ENCODE measurements at places on chromosomes 4 and X.

DNA sequence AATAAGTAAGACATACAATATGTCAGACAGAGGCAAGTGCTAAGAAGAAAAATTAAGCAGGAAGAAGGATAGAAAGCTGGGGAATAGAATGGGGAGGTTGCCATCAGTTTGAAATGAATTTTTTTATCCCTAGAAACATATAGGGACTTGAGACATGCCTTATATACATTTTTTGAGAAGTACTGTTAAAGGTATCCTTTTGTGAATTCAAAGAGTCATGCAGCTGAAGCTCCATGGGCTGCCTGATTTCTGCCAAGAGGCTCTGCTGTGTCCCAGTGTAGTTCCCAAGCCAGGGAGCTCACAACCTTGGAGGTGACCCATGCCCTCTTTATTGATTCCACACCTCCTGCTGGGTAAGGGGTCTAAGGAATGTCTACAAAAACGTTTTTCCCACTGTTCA is 564.6 kb upstream of the DIPK2B start:
- DNase-seq: no peak

DNA sequence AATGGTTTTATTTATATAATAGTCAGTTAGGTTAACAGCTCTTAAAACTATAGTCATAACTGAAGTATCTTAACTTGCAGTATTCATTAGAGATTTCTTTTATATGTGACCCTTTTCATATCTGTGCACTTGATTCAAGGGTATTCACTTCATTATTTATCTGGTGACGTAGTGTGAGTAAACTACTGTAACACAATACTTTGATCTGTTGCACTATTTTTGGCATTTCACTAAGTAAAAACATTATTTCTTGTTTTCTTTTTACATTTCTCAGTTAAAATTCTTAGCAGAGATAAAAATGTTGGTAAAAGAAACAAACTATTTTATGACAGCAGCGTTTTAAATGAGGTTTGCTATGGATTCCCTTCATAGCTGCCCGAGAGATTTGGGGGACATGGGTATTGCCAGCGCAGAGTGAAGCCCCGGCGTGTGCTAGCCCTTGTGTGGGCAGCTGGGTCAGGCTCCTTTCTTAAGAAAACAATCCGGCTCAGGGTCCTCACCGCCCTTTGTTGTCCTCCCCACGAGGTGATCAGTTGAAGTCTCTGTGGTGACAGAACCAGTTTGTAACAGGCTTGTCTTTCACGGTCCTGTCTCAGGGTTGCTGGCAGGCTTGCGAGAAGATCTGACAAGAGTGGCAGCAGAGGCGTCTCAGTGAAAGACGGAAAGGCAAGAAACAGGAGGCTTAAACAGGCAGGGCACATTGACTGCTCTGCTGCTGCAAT is 293.4 kb downstream of the BMPR1B start:
- no peak for DNase-seq

DNA sequence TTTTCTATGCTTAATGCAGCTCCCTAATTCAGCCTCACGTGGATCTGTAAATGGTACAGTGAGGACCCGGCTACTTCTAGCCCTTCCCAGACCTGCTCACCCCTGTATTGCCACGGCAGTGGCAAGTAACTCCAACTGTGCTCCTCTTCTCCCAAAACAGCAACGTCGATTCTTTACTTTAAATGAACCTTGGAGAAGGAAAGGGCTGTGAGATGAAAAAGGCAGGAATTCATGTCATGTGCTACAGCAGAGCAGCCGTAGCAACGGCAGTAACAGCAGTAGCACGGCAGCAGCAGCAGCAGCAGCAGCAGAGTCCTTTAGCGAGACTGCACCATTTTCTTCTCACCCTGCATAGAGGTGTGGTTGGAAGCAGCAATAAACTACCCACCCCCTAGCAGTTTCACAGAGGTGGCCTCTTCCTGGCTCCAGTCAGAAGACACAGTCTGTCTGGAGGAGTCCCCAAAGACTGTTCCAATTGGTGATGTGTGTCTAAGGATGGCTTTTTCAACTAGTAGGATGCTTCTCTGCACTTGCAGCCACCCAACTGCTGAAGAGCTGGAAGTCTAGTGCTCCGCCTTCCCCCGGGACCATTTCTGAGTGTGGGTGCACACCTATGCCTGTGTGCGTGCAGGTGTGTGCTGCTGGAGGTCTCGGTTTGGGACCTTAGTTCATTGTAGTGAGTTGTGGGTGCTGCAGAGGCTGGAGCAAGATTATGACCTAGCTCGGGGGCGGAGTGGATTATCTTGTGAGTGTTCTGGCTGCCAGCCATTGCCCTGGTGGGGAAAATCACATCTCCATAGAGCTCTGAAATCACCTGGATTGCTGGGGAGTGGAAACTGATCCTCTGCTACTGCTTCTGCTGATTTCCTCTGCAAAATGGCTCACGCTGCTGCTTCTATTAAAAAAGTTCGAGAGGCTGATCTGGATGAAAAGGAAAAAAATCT is 67.2 kb downstream of the ANK2 start:
- DNase-seq: peak; percentile 49

GRCh38 chrX:33330798-33331197 is 119.4 kb upstream of the DMD start:
- DNase-seq: no peak

DNA sequence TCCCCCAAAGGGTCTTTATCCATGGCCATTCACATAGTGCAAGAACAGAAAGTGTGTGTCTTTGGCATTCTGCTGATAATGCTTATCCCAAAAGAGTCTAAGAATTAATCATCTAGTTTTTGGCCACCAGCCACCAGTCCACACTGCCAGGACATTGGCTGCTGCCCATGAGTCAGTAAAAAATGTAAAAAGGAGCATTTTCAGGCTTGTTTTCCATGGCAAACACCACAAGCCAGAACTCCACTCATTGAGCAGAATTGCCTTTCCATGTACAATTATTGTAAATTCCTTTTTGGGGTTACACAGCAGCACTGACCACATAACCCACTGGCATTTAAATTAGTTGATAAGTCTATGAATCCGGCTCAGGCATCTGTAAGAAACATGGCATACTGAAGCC is 89.2 kb upstream of the PRDX4 start:
- no peak for DNase-seq

DNA sequence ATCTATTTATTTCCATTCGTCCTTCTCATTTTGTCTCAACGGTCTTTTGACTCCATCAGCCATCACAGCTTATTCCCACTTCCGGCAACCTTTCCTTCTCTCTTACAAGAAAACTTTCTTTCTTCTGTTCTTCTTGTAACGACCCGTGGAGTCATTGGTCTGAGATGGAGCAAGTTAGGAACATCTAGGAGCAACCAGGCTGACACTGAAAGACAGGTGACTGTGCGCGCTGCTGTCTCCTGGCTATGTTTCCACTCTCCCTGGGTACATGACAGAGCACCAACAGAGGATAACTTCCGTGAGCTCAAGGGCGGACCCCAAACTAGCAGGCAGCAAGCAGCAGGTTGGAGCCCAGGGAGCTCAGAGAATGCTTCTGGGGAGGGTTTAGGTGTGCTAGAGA is 2.5 kb downstream of the FGF5 start:
- DNase-seq: no peak

DNA sequence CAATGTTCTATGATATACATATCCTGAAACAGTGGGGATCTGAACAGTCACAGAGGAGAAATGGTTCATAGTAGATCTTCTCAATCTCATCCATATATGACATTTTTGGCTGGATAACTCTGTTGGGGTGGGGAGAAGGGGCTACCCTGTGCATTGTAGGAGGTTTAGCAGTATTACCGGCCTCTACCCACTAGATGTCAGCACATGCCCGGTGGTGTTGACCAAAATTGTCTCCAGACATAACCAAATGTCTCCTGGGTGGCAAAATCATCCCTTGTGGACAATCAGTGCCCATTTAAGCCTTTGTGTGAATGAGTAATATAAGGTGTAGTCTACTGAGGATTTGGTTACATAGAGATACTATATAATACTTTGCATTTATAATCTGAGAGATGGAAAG is 89.9 kb downstream of the PLS3 start:
- DNase-seq: peak; percentile 43

GRCh38 chr4:10074767-10075105 is 41.9 kb downstream of the WDR1 start:
- DNase-seq: peak; percentile 46

DNA sequence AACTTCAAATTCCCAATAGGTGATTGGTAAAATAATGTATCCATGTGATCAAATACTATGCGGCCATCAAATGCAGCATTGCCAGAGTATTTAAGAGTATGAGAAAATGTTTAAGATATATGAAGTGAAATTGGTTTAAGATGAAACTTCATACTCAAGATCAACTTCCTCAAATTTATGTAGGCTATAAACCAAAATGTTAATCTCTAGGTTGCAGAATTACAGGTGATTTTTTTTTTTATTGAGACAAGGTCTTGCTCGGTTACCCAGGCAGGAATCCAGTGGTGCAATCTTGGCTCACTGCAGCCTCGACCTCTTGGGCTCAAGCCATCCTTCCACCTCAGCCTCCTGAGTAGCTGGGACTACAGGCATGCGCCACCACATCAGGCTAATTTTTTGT is 25.3 kb downstream of the ACSL4 start:
- no peak for DNase-seq
